NCI-H2081 treated with DMSO at 0.1 percent for 48 hours (cell line): ENCODE measurements at places on chromosomes 2 and 18.

DNA sequence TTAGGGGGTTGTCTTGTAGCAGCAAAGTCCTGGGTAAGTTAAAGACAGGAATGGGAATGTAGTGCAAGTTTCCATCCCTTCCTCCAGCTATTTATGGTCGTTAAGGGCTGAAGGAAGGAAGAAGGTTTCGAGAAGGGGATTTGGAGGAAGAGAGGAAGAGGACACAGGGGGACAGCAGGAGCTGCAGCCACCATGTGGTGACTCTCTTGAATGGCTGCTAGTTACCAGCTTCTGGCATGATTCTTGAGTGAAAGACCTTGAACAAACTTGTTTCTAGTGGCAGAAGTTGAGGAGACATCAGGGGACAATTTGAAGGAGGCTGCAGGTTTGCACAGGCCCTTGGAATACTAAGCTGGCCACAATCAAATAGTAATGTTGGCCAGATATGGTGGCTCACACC, 116.6 kb downstream of the MTX2 start:
- no peak for DNase-seq

DNA sequence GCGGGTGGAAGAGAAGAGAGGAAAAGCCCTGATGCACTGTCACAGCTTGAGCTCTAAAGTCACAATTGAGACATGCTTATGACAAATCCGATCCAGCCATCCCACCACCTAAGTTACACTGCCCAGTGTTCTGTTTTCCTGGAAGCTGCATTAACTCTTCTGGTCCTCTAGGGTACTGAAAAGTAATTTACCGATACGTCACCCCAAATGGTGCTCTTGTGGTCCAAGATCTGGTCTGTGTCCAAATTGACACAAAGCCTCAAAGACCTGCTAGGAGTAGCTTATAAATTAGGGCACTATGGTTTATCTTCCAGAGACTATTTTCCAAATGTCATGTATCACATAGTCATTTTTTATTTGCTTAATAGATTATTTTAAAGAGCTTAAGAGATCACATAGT, 186.7 kb upstream of the ETAA1 start:
- no peak for DNase-seq

GRCh38 chr2:120680136-120680761, 55.4 kb upstream of the GLI2 start:
- DNase-seq: no peak

DNA sequence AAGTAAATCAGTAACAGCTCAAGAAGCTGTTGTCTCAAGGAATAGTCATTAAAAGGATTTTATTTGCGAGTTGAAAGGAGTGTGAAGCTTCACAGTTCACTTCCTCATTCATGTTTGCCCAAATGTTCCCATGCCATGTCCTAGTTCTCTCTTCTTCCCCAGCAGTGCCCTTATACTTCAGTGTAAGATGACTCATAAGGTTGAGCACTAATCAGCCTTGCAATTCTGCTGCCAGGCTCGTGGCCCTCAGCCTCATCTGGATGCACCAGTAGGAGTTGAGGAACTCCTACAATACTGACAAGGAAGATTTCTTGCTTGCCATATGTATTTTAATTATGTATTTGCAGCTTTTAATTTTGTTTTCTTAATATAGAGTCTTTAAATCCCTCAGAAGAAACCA, 1980.4 kb downstream of the SUCLG1 start:
- DNase-seq: no peak

GRCh38 chr2:111171337-111171930, 50.7 kb downstream of the BCL2L11 start:
- no peak for DNase-seq

- DNase-seq: no peak
Measured at GRCh38 chr2:156452971-156453370, 16.8 kb downstream of the GPD2 start.

GRCh38 chr2:10132596-10132995, 10.1 kb downstream of the RRM2 start:
- DNase-seq: no peak

DNA sequence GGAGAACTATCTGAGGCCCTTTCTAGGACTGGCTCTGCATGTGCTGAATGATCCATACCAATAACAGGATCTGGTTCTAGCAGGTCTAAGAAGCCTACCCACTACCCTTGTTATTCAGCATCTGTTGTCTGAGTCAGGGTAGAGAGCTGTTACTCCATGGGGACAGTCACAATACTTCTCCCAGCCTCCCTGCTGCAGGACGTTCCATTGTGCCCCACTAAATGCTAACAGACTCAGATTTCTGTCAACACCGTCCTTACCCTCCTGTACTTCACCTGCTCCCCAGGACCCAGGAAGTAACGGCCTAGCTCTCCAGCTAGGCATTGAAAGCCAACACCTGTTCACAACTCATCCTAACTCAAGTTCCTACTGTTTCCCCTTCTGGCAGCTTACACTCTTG, 719.7 kb upstream of the ID2 start:
- DNase-seq: no peak

- no peak for DNase-seq
Measured at GRCh38 chr18:58097121-58097906, 53.3 kb downstream of the NEDD4L start.

DNA sequence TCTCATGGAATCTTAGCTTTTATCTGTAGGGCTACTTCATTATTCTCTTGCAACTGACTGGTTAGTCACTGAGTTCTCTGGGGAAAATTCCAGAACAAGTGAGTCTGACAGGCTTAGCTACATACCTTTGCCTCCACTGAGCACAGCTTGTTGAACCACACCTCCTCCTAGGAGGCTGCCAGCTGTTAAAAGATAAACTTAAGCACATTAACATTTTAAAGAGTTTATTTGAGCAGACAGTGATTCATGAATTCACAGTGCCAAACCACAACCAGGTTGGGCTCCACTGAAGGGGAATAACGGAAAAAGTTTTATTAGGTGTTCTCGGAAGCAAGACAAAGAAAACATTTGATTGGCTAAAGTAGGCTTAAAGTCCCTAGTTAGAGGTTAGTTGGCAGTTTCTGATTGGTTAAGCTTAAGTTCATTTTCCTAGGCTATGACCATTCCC, 12.5 kb upstream of the SLC38A11 start:
- no peak for DNase-seq

DNA sequence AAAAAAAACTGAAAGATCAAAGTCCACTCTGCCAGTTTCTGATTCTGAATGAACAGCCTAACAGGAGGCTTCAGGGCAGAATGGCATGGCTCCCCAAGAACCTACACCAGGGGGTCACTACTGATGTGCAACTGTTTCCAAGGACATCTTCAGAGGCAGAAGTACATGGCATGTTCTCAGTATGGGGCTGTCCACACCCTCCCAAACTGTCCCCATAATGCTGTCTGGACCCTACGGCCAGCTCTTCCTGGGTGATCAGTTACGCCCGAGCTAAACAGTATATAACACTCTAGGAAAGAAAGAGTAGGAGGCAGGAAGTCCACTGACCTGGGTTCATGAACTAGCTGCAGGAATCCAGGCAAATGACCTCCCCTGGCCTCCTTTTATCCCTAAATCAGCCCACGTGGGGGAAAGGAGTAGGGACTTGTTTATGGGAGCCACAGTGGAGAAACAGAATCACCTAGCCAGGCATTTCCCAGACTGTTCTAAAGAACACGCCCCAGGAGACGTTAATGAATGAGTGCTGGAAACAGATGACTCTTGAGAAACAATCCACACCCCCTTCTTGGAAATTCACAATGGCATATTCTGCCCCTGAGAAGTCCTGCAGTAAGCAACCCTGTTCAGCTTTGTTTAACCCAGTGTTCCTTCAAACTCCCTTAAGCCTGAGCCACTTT, 2.5 kb downstream of the TMBIM1 start:
- no peak for DNase-seq

DNA sequence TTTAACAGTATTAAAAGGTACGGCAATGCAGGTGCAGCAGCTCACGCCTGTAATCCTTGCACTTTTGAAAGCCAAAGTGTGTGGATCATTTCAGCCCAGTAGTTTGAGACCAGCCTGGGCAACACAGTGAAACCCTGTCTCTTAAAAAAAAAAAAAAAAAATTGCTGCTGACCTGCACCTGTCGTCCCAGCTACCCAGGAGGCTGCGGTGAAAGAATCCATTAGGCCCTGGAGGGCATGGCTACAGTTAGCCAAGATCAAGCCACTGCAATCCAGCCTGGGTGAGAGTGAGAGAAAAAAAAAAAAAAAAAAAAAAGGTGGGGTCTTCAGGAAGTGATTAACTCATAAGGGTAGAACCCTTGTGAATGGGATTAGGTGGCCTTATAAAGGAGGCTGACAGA, 12.8 kb downstream of the CUL3 start:
- no peak for DNase-seq

DNA sequence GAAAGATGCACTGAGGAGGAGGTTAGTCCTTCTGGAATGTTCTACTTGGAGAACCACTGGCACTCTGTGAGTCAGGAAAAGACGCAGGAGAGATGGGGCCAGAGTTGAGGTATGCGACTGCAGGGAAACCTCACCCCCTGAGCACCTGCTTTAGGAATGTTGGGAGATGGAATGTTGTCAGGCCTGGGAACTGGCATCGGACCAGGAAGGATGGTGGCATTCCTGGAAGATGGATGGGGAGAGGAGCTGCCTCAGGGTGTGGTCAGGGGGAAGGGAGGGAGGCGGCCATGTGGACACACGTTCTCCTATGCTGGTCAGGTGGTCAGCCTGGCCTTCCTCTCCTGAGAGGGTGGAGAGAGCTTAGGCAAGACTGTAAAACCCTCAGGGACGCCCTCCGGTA, 146.3 kb downstream of the CELF4 start:
- DNase-seq: no peak

GRCh38 chr2:10278763-10279471, 23.8 kb upstream of the HPCAL1 start:
- no peak for DNase-seq

DNA sequence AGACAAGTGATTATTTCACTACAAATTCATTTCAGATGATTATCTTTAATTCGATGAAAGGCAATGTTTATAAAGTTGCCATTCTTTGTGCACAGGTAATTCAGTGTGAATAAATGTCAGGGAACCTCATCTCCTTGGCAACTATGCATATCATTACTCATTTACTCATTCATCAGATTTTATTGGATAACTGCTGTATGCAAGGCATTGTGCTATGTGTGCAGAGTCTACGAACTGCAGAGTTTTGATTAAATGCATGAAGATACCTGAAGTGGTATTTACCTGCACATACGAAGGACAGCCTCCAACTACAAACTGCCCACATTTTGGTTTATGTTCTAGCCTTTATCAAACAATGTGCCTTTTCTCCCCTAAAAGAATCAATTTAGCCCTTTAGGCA, 3.5 kb downstream of the RND3 start:
- DNase-seq: no peak

- DNase-seq: no peak
Measured at GRCh38 chr2:128303911-128304310, 14.8 kb downstream of the HS6ST1 start.

DNA sequence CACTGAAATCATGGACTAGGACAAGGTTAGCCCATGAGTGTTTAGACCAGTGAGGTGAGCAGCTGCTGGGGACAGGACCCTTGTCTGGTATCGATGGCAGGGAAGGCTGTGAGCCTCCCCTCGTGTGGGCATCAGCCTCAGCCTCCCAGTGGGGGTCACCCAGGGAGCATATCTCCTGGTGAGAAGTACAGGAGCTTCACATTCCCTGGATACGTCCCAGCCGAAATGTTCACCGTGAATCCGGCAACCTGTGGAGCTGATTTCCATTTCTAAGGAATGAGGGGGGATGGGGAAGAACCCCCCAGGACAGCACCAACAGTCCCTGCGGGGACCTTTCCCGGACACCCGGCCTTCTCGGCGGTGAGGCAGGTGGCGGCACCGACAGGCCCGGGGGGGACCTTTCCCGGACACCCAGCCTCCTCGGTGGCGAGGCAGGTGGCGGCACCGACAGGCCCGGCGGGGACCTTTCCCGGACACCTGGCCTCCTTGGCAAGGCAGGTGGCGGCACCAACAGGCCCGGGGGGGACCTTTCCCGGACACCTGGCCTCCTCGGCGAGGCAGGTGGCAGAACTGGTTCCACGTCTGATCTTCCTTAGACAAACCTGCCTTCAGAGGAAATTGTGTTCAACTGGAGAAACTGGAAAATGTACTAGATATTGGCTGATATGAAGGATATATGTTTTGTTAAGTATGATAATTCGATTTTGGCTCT, 21.2 kb downstream of the RTP5 start:
- DNase-seq: no peak

- DNase-seq: no peak
Measured at GRCh38 chr18:78979730-78980278, at the start of gene SALL3. TSS of gene SALL3 (plus strand) at chr18:78979818. CDS start at chr18:78980275, 457 bp downstream.

- DNase-seq: no peak
Measured at GRCh38 chr2:95057535-95058370, 32.2 kb downstream of the MAL start.

- DNase-seq: no peak
Measured at GRCh38 chr18:38933322-38933721, 1367.7 kb upstream of the CELF4 start.

GRCh38 chr2:56102866-56103265, 80.9 kb upstream of the CCDC85A start:
- DNase-seq: no peak

- DNase-seq: no peak
Measured at GRCh38 chr2:17803497-17803896, 12.8 kb upstream of the MSGN1 start.

DNA sequence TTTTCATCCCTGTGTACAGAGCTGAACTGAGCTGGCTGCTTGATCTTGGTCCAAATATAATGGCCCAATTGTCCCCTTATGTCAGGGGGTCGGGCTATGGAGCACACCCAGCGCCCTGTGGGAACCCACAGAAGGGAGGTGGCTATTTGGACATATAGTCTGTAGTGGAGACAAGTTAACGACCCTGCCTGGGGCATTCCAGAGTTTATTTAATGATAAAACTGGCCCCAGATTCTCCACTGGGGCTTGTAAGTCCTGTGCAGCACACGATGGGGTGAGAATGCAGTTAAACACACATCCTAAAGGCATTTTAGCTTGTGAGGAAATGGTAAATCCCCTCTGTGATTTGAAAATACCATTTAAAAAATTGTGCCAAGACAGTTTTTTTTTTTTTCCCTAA, 72.9 kb downstream of the QPCT start:
- no peak for DNase-seq

- no peak for DNase-seq
Measured at GRCh38 chr18:75086494-75087034, 122.4 kb downstream of the PTGR3 start.

DNA sequence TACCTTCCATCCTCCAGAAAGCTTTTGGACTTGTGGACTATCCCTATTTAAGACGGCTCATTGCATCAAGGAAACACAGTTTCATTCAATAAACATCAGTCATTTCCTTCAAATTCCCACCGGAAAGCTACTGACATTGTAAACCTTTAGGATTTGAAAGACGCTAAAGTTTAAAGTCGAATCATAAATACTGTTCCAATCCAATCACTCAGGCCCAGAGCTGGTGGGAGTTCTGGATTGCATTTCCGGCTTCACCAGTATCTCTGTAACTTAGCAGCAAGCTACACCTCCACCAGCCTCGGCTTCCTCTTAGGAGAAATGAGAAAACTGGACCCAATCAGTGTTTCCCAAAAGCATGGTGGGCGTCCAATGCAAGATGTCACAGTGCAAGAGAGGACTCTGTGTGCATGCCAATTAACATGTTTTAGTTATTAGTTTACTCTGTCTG, 1.6 kb downstream of the WDFY1 start:
- DNase-seq: no peak
